ENCODE measurements at places on chromosomes 4 and X.

DNA sequence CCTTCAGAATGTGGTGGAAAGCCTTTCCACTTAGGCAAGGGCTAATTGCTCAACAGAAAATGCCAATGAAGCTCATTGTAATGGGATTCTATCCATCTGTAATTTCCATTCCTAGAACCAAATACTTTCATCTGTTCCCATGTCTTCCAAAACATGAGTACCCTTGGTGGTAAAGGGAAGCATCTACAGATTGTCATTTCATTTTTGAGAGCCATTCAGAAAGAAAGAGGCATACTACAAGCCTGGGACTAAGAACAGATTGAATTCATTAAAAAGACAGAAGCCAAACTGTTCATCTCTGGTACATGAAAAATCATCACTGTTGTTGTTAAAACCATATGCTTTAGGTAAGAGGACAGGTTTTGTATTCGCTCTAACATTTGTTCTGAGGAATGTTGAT is 43.6 kb upstream of the DCTD start:
- DNase-seq, result no peak

- DNase-seq, result no peak
Measured at GRCh38 chr4:85681921-85682320, 207.0 kb downstream of the ARHGAP24 start.

DNA sequence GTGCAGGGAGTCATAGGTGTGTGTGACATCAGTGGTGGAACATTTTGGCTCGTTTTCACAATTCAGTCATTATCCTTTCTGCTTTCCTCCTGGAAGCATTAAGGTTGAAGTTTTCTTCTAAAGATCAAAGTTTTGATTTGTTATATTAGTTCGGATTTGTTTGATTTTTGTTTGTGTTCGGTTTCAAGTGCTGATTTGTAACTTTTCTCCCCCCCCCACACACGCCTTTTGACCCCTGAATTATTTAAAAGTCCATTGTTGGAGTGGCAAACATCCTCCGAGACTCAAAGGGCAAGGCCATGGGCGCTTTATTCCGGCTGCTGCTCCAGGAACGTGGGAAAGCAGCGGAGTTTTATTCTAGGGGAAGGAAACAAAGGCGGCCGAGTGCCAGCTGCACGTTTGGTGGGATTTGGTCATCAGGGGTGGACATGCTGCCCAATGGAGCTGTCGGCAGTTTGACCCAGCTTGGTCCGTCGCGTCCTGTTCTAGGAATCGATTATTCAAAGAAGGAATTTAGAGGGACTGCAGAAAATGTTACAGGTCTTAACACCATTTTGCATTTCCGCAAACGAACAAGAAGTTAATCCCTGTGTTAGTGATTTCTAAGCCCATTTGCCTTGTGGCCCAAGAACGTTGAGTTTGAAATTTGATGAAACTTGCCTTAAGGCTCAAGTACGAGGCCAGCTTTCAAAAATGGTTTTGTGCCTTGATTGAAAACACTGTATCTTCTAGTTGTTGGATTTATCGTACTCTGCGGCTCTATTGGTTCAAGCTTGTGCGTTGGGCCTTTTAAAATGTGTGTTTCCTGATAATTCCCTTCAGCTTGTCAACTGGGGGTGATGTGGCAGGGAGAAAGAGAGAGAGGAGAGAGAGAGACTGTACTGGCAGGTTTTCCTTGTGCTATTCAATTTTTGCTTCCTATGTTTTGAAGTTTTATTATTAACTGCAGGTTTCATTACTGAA is 565 bp upstream of the ZNF41 start:
- no peak for DNase-seq

DNA sequence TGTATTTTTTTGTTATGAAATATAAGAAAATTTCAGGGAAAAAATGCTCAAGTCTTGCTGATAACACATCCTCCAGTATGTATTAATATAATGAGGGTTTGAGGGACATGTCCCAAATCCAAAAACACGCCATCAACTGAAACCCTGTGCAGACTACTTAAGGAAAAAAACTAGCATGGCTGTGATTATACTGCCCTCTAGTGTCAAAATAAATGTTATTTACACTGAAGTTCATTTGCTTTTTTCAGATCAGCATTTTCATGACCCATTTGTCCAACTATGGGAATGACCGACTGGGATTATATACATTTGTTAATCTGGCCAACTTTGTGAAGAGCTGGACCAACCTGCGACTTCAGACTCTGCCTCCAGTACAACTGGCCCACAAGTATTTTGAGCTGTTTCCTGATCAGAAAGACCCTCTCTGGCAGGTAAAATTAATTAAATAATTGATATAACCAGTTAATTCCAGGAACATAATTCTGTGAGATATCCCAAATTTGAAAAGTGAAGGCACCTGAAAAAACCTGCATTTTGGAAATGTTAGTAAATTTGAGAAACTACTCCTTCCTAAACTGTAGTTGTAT is 128.5 kb downstream of the PRSS12 start:
- no peak for DNase-seq

DNA sequence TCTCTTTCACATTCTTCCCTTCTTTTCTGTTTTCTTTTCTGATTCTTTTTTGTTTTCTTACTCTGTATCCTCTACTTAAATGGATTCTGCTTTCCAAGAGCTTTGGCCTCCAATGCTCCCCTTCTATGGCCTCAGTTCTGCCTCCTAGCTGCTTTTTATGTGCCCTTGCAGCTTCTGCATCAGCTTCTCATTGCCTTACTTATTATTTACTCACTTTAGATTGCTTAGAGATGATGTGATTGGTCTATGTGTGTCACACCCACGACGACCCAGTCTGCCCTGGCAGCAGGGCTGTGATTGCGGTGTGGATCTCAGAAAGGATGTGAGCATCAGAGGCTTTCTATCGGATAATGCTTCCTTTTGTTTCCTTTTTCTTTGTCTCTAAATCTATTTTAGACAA is 71.8 kb upstream of the SMARCA5 start:
- no peak for DNase-seq

- no peak for DNase-seq
Measured at GRCh38 chr4:68617003-68617698, 41.0 kb upstream of the UGT2B17 start.

- DNase-seq, result no peak
Measured at GRCh38 chr4:23268072-23268771, 575.5 kb downstream of the GBA3 start.

- no peak for DNase-seq
Measured at GRCh38 chr4:87856816-87857215, 24.0 kb downstream of the MEPE start.

DNA sequence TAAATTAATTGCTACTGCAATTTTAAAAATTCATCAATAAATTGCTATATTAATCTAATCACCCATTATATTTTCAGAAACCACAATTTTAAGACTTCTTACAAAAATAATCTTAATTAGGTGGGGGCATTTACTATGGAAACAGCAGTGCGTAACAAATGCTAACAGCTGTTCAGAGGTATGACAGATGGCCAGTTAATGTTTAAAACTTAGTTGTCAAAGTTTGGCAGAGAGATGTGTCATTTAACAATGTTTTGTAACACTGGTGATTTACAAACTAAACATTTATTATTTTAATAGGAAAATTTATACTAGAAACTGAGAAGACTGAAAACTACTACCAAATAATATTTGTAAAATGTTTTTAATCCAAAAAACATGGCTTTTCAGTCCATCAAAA is 85.2 kb upstream of the GPR34 start:
- no peak for DNase-seq

- DNase-seq, result no peak
Measured at GRCh38 chr4:52655506-52655905, 3.6 kb downstream of the USP46 start.

DNA sequence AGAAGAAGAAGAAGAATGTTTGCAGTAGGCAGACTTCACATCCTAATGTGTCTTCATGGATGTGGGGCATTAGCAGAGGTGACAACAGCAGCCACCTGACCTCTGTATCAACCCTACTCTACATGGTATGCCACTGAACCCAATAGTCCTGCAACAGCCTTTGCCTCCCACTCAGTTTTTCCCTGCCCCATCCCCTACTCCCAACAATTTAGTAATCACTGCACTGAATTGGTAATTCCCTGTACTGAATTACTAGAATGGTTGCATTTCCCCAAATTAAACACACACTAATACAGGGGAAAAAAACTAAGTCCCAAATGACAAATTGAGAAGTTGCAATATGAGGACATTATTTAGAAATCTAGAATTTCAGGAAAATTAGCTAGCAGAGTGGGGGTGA is 31.4 kb upstream of the FAM241A start:
- no peak for DNase-seq
